ENCODE measurements at places on chromosomes 7 and 10. TPM values are rescaled to one million over a fixed set of nuclear protein-coding genes. Genes with fewer than 3 reads are reported as not detected.

The EMX2 gene
- total RNA-seq: 2.0 TPM

DNA sequence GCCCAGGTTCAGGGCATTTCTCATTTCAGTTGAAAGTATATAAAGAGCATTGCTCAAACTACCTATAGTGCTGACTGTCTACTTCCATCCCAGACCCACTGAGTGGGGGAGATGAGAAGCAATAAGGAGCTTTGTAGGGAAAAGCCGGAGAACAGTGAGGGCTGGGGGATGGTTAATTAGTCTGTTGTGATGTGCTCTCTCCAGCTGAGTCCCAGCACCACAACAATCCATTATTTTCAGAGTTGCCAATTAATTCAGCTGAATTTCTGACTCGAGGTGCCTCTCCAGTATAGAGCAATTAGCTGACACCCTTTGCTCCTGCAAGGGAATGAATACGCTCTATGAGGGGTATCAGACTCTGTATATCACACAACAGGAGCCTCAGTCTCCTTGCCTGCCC is 1118.6 kb downstream of the SORCS3 start:
- DNase-seq: no peak

DNA sequence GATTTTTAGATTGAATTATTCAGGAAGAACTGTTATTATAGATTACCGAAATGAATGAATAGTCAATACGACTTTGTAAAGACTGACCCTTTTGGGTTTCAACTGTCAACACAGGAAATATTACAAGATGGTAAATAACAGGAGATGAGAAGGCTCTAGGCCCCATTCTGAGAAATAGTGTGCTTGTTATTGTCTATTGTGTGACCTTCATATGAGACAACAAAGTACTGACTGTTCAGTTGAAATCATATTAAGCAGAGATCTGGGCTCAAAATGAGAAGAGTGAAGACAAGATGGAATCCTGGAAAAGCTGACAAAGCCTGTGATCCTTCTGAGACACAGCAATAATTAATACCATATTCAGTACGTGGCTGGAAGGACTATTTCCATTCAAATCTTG is 503.8 kb downstream of the INHBA start:
- no peak for DNase-seq

The KLF6 gene
- total RNA-seq: 67.3 TPM

The CDC14C gene
- not detected for total RNA-seq

GRCh38 chr7:17689361-17689902 is 250.9 kb downstream of the SNX13 start:
- DNase-seq: no peak

GRCh38 chr10:21556527-21556926 is 22.5 kb downstream of the MLLT10 start:
- no peak for DNase-seq
